Breast epithelium (tissue), 4 donors: ENCODE measurements at places on chromosomes 1 and 21. TPM values are rescaled to one million over a fixed set of nuclear protein-coding genes. Genes with fewer than 3 reads are reported as not detected.

DNA sequence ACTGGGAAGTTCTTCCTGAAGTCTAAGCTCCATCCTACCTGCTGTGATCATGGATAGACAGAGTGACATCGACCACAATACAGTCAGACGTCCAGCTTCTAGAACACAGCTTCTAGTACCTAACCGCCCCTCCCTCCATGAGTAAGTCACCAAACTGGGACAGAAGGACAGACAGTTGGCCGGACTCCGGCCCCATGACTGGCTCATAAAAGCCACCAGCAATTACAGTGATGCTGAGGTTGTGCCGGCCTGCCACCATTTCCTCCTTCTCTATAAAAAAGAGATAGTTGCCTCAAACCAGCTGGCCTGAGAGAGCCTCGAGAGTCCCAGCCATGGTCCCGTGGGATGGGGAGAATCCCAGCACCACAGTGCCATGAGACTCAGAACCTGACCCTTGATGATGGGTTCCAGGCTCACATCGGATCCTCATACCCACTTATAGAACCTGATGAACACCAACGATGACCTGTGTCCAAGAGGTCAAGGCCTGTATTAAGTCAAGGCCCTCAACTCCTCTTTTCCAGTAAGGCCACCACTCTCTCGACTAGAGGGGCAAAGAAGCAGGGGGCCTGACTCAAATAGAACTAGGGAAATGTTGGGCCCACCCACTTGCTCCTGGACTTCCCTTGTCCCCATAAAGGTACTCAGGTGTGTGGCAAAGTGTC, 3.4 kb downstream of the MEF2D start:
- no peaks in the 10 kb centered on the region for H3K36me3 ChIP-seq
- H3K4me3 ChIP-seq = peak overlapping the region; percentile 90
- H3K27ac ChIP-seq = peak overlapping the region; percentile 42
- no peaks in the 10 kb centered on the region for H3K27me3 ChIP-seq
- H3K4me1 ChIP-seq = peaks cover 29% of the 10 kb centered on the region

DNA sequence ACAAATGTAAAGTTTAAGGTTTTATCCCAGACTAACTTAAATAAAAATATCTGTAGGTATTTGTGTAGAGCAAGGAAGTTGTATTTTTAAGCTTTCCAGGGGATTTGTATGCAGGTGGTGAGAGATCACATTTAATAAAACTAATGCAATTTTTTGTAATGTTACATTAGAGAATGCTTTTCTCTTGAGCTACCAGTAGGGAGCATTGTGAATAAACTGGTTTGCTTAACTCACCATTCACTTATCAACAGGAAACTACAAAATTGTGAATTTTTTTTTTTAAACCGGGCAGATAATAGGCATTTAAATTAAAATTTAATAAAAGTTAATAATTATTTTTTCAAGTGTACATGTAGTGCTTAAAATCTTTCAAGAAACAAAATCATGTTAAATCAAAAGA, 78.6 kb downstream of the IVNS1ABP start:
- H3K27ac ChIP-seq = no peak overlapping the region
- no peaks in the 10 kb centered on the region for H3K4me1 ChIP-seq
- DNase-seq = no peak
- H3K4me3 ChIP-seq = no peak overlapping the region

DNA sequence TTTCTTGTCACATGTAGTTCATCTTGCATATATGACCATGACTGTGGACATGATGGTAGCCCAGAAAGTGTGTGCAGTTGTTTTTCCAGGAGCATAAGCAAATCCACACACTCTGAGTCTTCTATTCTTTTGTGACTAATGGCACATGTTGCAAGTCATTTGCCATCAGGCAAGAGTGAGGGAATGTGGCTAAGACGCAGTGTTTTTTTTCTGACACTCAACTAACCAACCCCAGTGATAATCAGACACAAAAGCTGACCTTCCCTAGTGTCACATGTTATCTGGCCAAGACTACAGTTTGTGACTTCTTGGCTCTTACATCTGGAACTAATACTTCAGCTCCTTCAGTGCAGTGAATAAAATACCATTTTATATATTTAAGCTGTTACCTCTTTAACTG, 108.8 kb downstream of the ITSN1 start:
- no peak overlapping the region for H3K27ac ChIP-seq
- H3K4me3 ChIP-seq = no peak overlapping the region
- no peaks in the 10 kb centered on the region for H3K36me3 ChIP-seq
- H3K27me3 ChIP-seq = no peaks in the 10 kb centered on the region
- no peak for DNase-seq

DNA sequence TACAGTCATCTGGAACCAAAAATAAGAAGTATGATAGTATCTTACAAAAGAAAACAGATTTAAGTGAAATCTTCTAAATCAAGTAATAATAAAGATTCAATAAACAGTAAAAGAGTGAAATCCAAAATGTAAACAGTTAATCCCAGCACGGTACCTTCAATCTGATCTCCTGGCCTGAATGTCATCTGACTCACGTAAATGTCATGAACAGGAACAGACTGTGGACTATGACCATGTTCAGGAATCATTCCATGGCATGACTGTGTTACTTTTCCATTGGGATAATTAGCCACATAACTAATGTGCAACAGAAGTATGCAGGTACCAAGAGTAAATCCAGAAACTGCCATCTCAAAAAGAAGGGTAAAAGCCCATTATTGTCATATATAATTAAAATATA, 18.0 kb downstream of the FRRS1 start:
- no peak overlapping the region for H3K4me3 ChIP-seq
- no peaks in the 10 kb centered on the region for H3K27me3 ChIP-seq
- H3K27ac ChIP-seq = no peak overlapping the region
- no peaks in the 10 kb centered on the region for H3K36me3 ChIP-seq

- no peak overlapping the region for H3K4me3 ChIP-seq
- no peak overlapping the region for H3K27ac ChIP-seq
- no peaks in the 10 kb centered on the region for H3K27me3 ChIP-seq
These were observed 5.0 kb downstream of the SPATA46 start for GRCh38 chr1:162371611-162372010.

- no peak for DNase-seq
- H3K27ac ChIP-seq = peak overlapping the region; percentile 58
- no peaks in the 10 kb centered on the region for H3K27me3 ChIP-seq
- peaks cover 3% of the 10 kb centered on the region for H3K4me1 ChIP-seq
- no peaks in the 10 kb centered on the region for H3K36me3 ChIP-seq
- no peak overlapping the region for H3K4me3 ChIP-seq
These were observed 33.9 kb upstream of the GRHL3 start for GRCh38 chr1:24285231-24285630.

GRCh38 chr1:241357366-241358340, 648 bp upstream of the RGS7 start:
- no peaks in the 10 kb centered on the region for H3K36me3 ChIP-seq
- no peak overlapping the region for H3K27ac ChIP-seq
- H3K4me1 ChIP-seq = no peaks in the 10 kb centered on the region
- no peaks in the 10 kb centered on the region for H3K27me3 ChIP-seq
- H3K4me3 ChIP-seq = peak overlapping the region; percentile 59

DNA sequence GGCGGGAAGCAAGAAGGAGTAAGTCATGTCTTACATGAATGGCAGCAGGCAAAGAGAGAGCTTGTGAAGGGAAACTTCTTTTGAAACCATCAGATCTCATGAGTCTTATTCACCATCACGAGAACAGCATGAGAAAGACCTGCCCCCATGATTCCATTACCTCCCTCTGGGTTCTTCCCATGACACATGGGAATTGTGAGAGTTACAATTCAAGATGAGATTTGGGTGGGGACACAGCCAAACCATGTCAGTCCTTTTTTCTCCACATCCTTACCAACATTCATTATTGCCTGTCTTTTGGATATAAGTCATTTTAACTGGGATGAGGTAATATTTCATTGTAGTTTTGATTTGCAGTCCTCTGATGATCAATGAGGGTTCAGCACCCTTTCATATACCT, 81.0 kb downstream of the DIRAS3 start:
- no peaks in the 10 kb centered on the region for H3K27me3 ChIP-seq
- no peaks in the 10 kb centered on the region for H3K4me1 ChIP-seq
- no peak for DNase-seq
- H3K4me3 ChIP-seq = no peak overlapping the region
- no peak overlapping the region for H3K27ac ChIP-seq

GRCh38 chr1:231860221-231861088, 233.9 kb downstream of the DISC1 start:
- DNase-seq = no peak
- no peak overlapping the region for H3K4me3 ChIP-seq
- no peaks in the 10 kb centered on the region for H3K27me3 ChIP-seq
- no peak overlapping the region for H3K27ac ChIP-seq
- H3K36me3 ChIP-seq = no peaks in the 10 kb centered on the region
- no peaks in the 10 kb centered on the region for H3K4me1 ChIP-seq

DNA sequence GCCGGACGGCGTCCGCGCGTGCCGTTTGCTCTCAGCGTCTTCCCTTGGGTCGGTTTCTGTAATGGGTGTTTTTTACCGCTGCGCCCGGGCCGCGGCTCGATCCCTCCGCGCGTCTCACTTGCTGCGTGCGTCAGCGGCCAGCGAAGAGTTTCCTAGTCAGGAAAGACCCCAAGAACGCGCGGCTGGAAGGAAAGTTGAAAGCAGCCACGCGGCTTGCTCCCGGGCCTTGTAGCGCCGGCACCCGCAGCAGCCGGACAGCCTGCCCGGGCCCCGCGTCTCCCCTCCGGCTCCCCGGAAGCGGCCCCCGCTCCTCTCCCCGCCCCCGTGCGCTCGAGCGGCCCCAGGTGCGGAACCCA, 159.8 kb downstream of the RUNX1 start:
- no peaks in the 10 kb centered on the region for H3K36me3 ChIP-seq
- H3K4me3 ChIP-seq = peak overlapping the region; percentile 80
- no peaks in the 10 kb centered on the region for H3K27me3 ChIP-seq
- no peak for DNase-seq

ZNF683 gene
- total RNA-seq = 0.59 TPM
